ENCODE measurements at places on chromosomes 13 and 19.

- no peak for DNase-seq
Measured at GRCh38 chr13:104372095-104372655, 1306.0 kb upstream of the SLC10A2 start.

GRCh38 chr19:10988380-10988779 is 27.6 kb downstream of the SMARCA4 start:
- DNase-seq, result no peak

GRCh38 chr13:85567909-85568308 is 231.3 kb downstream of the SLITRK6 start:
- no peak for DNase-seq

DNA sequence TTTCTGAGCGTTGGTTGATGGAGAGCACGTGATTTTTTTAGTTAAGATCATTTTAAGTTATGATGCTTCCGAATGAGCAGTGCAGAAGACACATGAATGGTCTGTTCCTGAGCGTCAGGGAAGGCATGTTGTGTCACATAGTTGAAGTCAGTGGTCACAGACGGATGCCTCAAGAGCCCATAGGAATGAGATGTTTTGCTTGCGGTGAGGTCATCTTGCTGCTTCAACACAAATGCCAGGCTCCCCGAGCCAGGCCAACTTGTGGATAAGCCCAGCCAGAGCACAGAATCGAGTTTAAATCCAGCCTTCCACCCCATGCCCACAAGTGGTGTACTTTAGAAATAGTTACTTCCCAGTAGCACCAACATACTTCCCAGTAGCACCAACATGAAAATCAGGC is 5.4 kb downstream of the UPF3A start:
- no peak for DNase-seq

All from liver (tissue), 10 donors.